ENCODE measurements at places on chromosomes 6 and 20. TPM values are rescaled to one million over a fixed set of nuclear protein-coding genes. Genes with fewer than 3 reads are reported as not detected.

USP49 gene
- 13.2 TPM for polyA plus RNA-seq

NMBR gene
- 0.14 TPM for polyA plus RNA-seq

RNF182 gene
- 3.0 TPM for polyA plus RNA-seq

PACRG gene
- 16.4 TPM for polyA plus RNA-seq

PNLDC1 gene
- 0.24 TPM for polyA plus RNA-seq

SIGLEC1 gene
- polyA plus RNA-seq: 1.8 TPM

C20orf144 gene
- 0.32 TPM for polyA plus RNA-seq

WFDC2 gene
- 182 TPM for polyA plus RNA-seq

GRM1 gene
- 0.11 TPM for polyA plus RNA-seq

TMEM200A gene
- 31.2 TPM for polyA plus RNA-seq

ID1 gene
- 221 TPM for polyA plus RNA-seq

PARD6B gene
- 18.5 TPM for polyA plus RNA-seq

SFT2D1 gene
- 81.0 TPM for polyA plus RNA-seq

PRSS16 gene
- 0.49 TPM for polyA plus RNA-seq

CCNC gene
- polyA plus RNA-seq: 96.2 TPM

Measured in renal cortex interstitium (tissue), 15 donors.